ENCODE measurements at places on chromosomes 1 and 21.

GRCh38 chr21:43585924-43586413 is 73.3 kb downstream of the HSF2BP start:
- no peak for DNase-seq

- DNase-seq = peak; percentile 73
Measured at GRCh38 chr1:151972542-151973248, 21.0 kb downstream of the S100A10 start.

DNA sequence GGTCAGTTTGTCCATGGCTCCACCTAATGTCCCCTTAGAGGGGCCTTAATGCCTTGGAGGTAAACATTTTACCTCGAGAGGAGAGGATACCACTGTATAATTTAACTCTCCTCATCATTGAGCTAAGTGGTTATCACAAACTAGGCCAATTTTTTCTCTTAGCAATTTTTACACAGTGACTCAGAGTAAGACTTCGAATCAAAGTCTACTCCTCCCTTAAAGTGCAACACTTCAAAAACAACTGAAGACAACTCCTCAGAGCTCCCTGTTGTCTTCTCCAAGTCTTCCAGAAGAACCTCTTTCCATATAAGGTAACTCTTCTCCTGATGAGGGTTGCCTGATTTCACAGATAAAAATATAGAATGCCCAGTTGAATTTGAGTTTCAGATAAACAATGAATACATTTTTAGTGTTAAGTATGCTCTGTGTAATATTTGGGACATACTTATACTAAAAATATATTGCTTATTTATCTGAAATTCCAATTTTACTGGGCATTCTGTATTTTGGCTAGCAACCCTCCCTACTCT is 4.9 kb upstream of the PTGFRN start:
- DNase-seq = no peak

- DNase-seq = no peak
Measured at GRCh38 chr1:31335007-31335406, 37.9 kb downstream of the FABP3 start.

DNA sequence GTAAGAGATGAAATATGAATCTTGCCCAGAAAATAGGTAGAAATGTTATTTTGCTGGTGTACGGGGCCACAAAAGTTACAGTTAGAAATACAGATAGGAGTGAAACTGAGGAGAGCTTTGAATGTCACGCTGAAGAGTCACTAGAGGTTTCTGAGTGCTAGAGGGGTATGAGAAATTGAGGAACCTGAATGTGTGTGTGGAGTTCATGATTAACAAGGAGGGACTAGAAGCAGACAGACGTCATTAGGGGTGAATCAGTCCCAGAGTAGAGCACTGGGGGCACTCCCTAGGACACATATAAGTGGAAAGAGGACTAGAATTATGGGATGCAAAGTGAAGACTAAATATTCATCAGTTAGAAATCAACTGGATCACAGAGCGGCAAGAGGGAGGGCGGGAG is 188.9 kb upstream of the MAP1LC3C start:
- no peak for DNase-seq

DNA sequence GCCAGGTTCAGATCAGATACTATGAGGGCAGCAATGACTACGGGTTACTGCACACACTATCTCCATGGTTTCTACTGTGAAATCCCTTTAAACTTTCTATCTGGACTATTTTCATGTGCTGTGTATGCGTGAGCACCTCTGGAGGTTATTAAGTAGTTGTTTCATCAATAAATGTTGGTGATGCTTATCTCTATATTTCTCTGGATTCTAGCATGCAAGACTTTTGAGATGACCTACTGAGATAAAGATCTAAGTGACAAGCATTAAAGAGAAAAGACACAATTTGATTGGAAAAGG is 194.0 kb downstream of the NRIP1 start:
- DNase-seq = no peak

DNA sequence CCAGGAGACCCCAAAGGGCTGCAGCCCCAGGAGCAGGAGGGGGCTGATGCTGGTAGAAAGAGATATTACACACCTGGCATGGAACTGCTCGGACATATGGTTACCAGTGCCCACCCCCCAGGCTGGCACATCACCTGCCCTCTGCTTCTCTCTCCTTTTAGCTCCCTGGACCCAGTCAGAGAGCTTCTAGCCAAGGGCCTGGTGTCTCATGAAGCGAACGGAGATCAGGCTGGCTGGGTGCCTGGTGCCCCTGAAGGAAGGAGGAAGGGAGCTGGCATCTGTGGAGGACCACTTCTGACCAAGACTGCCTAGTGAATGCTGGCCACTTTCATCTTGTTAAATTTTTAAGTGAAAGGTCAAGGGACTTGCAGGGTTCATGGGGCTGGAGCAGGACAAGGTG is 53.1 kb downstream of the FOXO6 start:
- peak; percentile 52 for DNase-seq

DNA sequence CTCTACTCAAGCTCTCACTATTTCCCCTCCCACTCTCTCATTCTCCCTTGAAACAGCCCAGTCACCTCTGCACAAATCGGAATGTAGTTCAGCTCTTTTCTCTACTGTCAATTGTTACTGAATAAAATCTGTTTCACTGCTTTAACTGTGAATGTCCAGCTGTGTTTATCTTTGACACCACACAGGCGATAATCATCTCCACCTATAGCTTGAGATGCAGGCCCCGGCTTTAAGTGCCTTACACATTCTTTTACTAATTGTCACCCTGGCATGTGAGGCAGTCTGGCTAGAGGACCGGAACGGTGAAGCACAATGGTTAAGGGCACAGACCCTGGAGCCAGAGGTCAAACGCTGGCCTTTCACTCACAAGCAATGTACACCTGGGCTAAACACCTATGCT is 122.8 kb upstream of the C8B start:
- DNase-seq = no peak

DNA sequence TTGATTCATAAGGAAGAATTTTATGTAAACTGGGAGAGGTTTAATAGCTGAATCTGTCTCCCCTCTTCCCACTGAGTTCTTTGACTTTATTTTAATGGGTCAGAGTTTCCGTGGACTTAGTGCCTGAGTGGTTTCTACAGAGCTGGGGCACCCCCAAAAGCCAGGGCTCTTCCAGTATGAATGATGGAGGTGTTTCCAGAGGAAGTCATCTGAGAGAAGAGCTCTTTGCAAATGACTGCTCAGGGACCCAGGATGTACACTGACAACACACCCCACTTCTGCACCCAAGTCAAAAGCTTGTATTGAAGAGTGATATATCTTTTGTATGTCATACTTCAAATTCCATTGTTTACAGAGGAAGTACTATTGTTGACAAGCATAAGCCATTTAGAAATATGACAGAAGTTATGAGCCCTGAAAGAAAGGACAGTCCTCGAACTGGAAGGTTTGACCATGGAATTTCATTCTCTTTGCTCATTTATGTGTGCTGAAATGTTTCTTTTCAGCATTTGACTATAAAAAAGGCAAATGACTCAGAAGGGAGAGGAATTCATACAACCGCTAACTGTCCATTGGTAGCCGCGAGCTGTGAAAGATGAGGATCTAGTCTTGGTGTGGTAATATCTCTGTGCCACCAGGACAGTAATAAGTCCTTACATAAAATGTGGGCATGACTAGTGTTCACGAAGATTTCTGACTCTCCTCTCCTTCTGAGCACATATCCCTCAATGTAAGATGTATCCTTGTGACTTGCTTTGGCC is 25.4 kb upstream of the LMX1A start:
- DNase-seq = no peak
